ENCODE measurements at places on chromosomes 1 and 21.

DNA sequence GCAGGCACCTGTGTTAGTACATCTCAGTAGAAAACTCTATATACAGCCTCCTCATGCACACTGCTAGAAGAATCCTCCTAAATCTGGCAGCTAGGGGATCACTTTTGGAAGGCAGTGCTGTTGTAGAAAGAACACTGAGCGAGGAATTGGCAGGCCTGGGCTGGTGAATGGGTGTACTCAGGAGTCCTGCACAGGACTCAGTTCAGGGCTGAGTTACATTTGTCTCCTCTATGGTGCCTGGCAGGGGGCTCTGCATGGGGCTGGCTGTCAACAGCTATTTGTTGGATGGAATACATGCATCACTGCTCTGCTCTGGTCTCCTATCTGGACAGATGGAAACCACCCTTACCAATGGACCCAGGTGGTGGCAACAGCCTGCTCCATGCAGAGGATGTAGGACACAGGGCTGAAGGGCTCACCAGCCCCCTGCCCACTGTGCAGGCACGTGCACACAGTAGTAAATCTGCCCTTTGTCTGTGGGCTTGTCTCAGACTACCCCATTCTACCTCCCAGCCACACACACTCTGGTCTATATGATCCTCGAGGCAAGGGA, 74.2 kb downstream of the LRIG2 start:
- no peak for DNase-seq

DNA sequence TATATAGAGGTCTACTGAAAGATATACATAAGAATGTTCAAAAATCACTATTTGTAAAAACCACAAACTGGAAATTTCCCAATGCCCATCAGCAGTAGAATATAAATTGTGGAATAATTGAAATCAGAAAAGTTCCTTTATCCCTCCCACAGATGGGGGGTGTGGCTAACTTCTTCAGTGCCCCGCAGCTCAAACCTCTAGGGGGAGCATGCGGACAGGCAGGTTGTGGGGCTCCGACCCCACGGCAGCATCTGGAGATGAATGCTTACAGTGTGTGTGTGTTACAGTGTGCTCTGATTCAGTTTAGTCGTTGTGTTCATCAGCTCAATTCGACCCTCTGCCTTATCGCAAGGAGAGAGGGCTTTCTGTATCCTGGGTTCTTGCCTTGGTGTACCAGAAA, 262.1 kb upstream of the LRRC7 start:
- DNase-seq, result no peak

DNA sequence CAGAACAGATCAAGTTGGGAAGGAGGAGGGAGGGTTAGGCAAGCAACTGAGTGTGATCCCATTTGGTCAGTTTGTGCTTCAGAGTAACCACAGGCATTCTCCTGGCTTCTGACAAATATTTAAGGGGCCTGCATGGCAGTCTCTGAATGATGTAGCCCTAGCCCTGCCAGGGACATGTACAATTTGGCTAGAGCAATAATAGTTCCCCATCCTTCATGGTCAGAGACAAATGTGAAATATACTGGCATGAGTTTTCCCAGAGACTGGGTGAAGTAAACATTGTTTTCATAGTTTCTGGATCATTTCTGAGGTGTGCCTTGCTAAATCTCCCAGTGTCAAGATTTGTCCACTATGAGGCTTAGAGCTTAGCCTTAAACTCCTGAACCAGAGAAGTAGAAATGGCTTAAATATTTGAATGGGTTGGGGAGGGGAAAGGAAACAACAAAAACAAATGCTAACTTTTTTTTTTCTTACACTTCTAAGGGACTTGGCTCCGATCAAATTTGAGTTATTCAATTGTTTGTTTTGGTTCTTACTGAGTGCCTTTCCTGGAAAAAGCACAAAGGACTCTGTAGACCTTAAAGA, 42.0 kb upstream of the UBE2U start:
- DNase-seq, result no peak

- no peak for DNase-seq
Measured at GRCh38 chr1:168607872-168608428, 31.5 kb downstream of the XCL1 start.

- no peak for DNase-seq
Measured at GRCh38 chr1:204254031-204254661, 40.4 kb upstream of the GOLT1A start.

DNA sequence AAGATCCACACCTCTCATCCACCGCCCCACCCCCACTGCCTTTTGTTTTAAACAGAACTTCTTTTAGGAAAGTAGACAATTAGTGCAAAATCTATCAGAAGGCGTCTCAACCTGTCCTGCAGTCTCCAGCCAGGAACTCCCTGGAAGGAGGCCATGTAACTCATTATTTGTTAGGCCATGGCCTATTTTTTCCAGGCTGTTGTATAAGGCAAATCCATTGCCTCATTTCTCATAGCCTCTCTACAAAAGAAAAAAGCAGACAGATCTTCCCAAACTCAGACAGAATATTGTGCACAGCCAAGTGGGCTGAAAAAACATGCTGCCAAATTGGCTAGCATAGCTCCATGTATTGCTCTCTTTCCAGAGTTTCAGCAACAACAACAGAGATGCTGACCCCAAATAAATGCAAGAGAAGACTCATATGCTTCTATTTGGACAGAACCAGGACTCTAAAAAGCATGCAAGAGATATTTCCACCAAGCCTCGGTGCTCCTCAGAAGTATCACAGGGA, 770.7 kb upstream of the CXADR start:
- DNase-seq, result no peak

- DNase-seq, result no peak
Measured at GRCh38 chr1:56901716-56902115, 47.1 kb downstream of the C8A start.

DNA sequence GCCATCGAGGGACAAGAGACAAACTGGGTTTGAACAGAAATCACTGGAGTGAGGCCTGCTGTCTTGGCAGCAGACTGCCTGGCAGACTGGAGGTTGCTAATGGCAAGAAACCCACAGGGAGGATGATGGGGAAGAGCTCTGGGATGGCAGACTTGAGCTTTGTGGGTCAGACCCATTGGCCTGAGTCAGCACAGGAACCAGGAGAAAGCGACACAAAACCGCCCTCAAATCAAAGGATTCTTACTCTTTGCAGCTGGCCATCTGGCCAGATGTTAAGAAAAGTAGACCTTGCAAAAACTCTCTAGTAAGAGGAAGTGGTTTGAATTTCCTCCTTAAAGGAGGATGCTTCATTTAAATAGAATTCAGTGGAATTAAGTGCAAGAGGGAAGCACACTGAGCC, 195.2 kb upstream of the JUN start:
- DNase-seq, result no peak

DNA sequence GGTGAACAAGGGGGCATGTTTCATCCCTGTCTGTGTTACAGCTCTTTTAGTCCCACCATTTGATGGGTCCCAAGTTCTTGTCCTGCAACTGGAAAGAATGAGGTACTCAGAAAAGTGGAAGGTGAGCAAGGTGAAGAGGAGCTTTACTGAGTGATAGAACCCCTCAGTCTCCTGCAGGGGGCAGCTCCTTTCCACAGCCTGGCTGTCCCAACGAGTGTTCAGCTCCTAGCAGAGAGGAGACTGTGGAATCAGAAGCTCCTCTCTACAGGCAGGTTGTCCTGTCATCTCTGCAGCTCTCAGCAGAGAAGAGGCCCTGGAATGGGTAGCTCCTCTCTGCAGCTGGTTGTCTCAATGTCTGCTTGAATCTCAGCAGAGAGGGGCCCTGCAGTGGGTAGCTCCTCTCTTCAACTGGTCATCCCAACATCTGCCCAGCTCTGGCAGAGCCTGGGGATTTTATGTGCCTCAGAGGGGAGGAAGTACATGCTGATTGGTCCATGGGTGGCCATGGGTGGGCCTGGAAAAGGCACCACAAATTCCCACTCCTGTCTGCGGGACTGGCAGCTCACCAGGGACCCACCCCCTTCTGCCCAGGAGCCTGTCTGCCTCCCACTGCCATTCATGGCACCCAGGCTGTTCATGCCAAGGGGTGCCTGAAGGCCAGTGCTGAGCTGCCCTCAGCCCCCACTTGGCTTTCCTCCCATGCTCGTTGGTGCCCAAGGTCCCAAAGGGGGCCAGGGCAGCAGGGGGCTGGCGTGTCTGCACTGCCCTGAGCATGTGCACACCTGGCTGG, 25.7 kb downstream of the LDLRAD1 start:
- no peak for DNase-seq

- DNase-seq, result no peak
Measured at GRCh38 chr1:112603541-112603940, 15.4 kb downstream of the ST7L start.

GRCh38 chr1:46611691-46612221, 4.9 kb downstream of the MOB3C start:
- DNase-seq, result no peak

GRCh38 chr1:202187041-202187671, 6.4 kb upstream of the LGR6 start:
- DNase-seq, result no peak

- DNase-seq, result no peak
Measured at GRCh38 chr1:160109686-160110085, 5.9 kb upstream of the ATP1A2 start.

GRCh38 chr1:20733360-20733975, 965 bp upstream of the SH2D5 start:
- DNase-seq, result no peak

DNA sequence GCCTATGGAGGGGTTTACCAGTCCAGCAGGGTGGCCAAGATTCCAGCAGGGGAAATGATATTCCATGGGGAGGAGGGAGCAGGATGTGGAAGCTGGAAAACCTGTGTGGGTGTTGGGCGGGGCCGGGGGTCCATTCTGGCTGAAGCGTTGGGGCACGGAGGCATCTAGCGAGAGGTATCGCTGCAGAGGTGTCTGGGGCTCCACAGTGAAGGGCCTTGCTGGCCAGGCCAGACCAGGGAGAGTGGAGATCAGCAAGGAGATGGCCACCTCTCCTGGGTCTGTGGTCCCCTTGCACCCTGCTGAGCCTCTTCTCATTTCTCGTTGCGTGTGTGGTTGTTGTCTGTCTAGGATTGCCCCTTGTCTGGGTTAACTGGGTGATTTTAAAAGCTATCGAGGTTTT, 6.2 kb downstream of the COQ8A start:
- no peak for DNase-seq

GRCh38 chr1:115982400-115982799, 6.1 kb downstream of the SLC22A15 start:
- DNase-seq, result no peak

DNA sequence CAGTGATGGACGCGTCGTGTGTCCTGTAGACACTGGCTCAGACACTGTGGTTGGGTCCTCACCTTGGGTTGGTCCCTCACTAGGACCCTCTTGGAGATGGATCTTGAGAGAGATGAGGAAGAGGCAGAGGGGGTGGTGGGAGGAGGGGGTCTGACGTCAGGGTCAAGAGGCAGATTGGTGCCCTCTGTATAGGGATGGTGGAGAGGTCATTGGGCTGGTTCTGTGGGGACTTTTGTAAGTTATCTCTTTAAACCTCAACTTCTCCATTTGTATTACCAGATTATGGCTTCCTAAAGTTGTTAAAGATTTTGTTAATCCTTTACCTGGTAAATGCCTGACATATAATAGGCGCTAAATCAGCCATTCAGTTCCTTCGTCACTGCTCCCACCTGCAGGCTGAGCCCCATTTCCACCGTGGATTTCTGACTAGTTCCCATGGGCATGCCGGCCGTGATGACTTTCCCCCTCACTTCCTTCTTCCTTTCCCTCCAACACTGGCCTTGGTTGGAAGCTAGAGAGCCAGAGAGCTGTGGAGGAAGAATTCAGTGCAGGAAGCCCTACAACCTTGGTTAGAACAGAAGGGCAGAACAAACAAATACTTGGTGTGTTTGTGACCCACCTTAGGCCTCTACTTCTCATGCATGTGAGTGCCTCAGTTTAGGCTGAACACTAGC, 8.6 kb downstream of the H6PD start:
- DNase-seq, result no peak

DNA sequence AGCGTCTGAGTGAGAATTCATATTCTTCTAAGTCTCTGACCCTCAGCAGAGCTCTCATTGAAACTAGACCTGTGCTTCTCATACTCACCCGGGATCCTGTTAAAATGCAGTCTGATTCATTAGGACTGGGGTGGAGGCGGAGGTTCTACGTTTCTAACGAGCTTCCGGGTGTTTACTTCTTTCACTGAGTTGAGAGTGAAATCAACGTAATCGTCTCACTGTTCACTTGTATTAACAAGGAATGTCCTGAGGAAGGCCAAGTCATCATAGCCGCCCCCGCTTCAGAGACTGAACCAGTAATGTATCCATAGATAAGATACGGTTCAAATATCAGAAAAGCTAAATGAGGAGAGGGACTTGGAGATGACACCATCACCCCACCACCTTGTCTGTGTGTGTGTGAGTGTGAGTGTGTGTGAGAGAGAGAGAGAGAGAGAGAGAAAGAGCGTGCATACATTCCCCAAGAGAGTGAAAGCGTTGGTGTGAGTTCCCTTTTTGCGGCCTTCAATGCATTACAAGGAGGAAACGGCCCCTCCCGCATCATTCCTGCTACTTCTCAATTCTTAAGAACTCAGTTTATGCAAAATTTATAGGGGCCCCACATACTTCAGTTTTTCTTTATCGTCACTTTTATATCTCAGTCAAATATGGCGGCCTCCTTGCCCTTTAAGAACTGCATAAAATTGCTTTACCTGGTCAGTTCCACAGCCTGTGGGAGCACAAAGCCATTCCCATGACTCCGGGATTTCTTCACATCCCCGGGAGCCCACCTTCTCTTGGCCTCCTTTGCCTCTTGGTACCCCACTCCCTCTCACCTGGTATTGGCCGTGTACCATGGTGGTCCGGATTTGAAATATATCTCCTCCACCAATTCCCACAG, 19.8 kb downstream of the KMO start:
- DNase-seq, result no peak

Measured in stimulated activated CD8-positive, alpha-beta memory T cell treated with anti-CD3 and anti-CD28 coated beads, Interleukin-4, amount 100 ng/mL, for 1 hour (primary cell).